ENCODE measurements at places on chromosomes 5 and 9. TPM values are rescaled to one million over a fixed set of nuclear protein-coding genes. Genes with fewer than 3 reads are reported as not detected.

GRCh38 chr5:428754-429452 lies 14.1 kb upstream of the EXOC3 start:
- no peak for DNase-seq

DNA sequence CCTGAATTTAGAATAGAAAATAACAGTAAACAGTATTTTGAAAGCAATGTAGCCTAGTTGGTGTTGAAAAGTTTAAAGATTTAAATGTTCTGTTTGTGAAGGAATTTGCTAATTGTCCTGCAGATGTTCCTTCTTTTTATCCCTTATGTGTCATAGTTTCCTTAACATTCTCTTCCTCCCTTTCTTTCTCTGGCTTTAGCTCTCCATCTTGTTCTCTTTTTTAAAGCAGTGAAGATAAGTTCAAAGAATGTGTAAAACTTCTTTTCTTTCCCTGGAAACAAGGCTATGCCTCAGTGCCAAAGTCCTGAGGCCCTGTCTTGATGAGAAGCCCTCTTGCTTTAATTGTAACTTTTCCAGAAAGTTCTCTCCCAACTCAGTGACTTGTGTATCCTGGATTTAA lies 24.4 kb upstream of the GAS1 start:
- no peaks in the 10 kb centered on the region for H3K36me3 ChIP-seq
- H3K27me3 ChIP-seq, result peaks cover 6% of the 10 kb centered on the region
- H3K27ac ChIP-seq, result no peak overlapping the region
- H3K4me3 ChIP-seq, result no peak overlapping the region
- DNase-seq, result no peak
- no peaks in the 10 kb centered on the region for H3K4me1 ChIP-seq

- no peak for DNase-seq
- peaks cover 23% of the 10 kb centered on the region for H3K4me1 ChIP-seq
- no peak overlapping the region for H3K27ac ChIP-seq
Observed at GRCh38 chr5:39013938-39014337, 60.3 kb downstream of the RICTOR start.

DNA sequence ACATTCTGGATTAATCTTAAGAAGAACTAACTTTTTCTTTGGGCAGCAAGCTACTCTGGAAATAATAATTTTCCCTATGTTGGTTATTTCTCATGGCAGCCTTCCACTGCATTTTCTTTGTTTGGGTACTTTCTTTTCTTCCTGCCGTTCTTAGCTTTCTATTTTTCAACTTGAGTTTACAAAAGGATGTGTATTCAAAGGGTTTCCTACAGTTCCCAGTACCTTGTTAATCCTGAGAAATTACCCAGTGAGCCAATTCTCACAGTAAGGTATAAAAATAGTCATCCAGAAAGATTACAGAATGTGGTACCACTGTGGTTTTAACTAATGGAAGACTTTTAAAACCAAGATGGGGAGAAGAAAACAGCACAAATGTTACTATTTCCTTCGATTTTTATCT lies 20.2 kb downstream of the GPR21 start:
- H3K4me1 ChIP-seq, result peaks cover 2% of the 10 kb centered on the region
- no peaks in the 10 kb centered on the region for H3K27me3 ChIP-seq
- no peak overlapping the region for H3K4me3 ChIP-seq
- H3K36me3 ChIP-seq, result no peaks in the 10 kb centered on the region
- DNase-seq, result no peak

DNA sequence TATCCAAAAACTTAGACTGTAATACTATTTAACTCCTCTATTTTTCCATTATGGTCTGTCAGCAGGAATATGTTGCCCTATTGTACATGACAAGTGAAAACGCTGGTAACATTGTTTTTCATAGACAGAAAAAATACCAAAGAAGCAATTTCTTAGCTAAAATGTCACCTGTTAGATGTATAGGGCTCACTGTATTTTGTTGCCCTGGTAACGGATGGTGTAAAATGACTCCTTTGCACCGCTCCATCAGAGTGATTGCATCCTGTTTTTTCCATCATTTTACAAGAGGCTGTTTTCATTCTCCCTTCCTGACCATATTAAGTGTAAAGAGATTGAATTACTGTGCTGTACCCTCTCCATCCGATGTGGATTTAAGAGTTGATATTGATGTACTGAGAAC lies 460.1 kb upstream of the TLE4 start:
- H3K36me3 ChIP-seq, result no peaks in the 10 kb centered on the region
- no peaks in the 10 kb centered on the region for H3K4me1 ChIP-seq
- no peak overlapping the region for H3K27ac ChIP-seq

GRCh38 chr5:156407251-156407650 lies 80.3 kb downstream of the SGCD start:
- no peak for DNase-seq
- no peaks in the 10 kb centered on the region for H3K36me3 ChIP-seq
- H3K4me1 ChIP-seq, result peaks cover 2% of the 10 kb centered on the region
- H3K27ac ChIP-seq, result no peak overlapping the region
- no peak overlapping the region for H3K4me3 ChIP-seq

- peaks cover 10% of the 10 kb centered on the region for H3K4me1 ChIP-seq
- H3K27me3 ChIP-seq, result peaks cover 77% of the 10 kb centered on the region
- H3K27ac ChIP-seq, result no peak overlapping the region
- H3K36me3 ChIP-seq, result no peaks in the 10 kb centered on the region
Observed at GRCh38 chr9:33750307-33750838, 45.0 kb upstream of the PRSS3 start.

DNA sequence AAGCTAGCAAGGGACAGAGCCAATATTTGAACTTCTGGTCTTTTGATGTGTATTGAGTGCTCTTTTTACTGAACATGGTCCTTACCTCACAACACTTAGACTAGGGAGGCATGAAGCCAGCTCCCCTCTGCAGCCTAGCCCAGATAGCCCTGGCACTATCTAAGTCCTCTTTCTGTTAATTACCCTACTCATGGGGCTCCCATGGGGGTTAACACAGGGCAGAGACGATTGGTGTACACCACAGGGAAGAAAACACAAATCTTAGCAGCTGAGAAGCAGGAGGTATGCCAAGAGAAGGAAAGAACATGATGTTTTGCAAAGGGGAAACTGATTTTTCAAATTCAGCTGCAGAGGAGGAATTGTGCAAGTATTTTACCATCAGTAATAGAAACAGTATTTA lies 383.8 kb downstream of the TMEM232 start:
- no peak for DNase-seq
- no peak overlapping the region for H3K27ac ChIP-seq
- H3K27me3 ChIP-seq, result no peaks in the 10 kb centered on the region
- no peaks in the 10 kb centered on the region for H3K4me1 ChIP-seq
- H3K4me3 ChIP-seq, result no peak overlapping the region

- peaks cover 4% of the 10 kb centered on the region for H3K36me3 ChIP-seq
- H3K4me3 ChIP-seq, result peak overlapping the region; percentile 84
- H3K27ac ChIP-seq, result peak overlapping the region; percentile 89
- DNase-seq, result peak; percentile 90
Observed at GRCh38 chr9:112348257-112349007, 15.0 kb upstream of the PTBP3 start.

- peaks cover 5% of the 10 kb centered on the region for H3K4me1 ChIP-seq
- H3K27me3 ChIP-seq, result no peaks in the 10 kb centered on the region
- H3K4me3 ChIP-seq, result no peak overlapping the region
- DNase-seq, result no peak
Observed at GRCh38 chr9:127493592-127494303, 42.4 kb downstream of the LRSAM1 start.

- no peak for DNase-seq
- no peak overlapping the region for H3K4me3 ChIP-seq
- no peaks in the 10 kb centered on the region for H3K36me3 ChIP-seq
- no peaks in the 10 kb centered on the region for H3K27me3 ChIP-seq
Observed at GRCh38 chr9:134736791-134737497, 95.3 kb downstream of the COL5A1 start.

The MCTP1 gene
- not detected for total RNA-seq

The NR4A3 gene
- 51.1 TPM for total RNA-seq

The SPATA31D4 gene
- total RNA-seq, result not detected

The TSSK1B gene
- total RNA-seq, result not detected
